ENCODE measurements at places on chromosomes 3 and 15.

GRCh38 chr3:74273091-74273490, 341.4 kb downstream of the CNTN3 start:
- peak; percentile 71 for DNase-seq

DNA sequence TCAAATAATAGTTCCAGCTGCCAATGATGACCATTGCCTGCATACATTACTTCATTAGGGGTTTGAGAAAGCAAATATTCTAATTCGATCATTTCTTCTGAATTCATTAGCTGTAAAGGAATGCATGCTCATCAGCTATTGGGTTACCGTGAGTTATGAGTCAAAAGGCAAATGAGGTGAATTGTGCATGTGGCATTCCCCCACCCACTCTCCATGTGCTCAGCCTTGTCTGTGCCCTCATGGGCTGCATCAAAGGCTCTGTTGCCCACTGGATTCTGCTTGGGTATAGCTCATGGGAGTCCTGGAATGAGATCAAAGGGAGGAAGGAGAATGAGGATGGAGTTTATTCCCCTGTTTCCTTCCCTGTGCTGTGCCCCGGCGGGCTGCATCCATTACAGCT, 99.3 kb upstream of the CHRNA7 start:
- DNase-seq, result no peak

- DNase-seq, result no peak
Observed at GRCh38 chr3:187296058-187296457, 4.5 kb upstream of the MASP1 start.

- no peak for DNase-seq
Observed at GRCh38 chr15:42165106-42165505, 8.7 kb upstream of the PLA2G4F start.

DNA sequence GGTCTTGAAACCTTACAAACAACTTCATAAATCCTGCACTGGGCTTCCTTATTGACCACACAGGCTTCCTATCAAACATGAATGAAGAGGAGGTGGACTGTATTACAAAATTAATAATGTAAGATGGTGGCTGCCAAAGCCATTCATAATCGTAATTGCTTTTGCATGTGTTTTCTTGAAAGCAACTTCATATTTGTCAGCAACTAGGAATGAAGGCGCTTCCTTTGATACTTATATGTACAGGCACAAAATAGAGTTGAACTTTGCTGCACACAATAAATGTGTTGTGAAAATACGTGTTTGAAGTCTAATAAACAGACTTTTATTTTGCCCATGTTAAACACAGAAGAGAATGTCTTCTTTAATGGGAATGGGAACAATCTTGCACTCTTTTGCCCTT, 72.1 kb upstream of the OXTR start:
- no peak for DNase-seq

GRCh38 chr3:185759512-185759911, 65.3 kb downstream of the IGF2BP2 start:
- DNase-seq, result no peak

GRCh38 chr15:70050970-70051369, 46.7 kb downstream of the TLE3 start:
- DNase-seq, result no peak

- no peak for DNase-seq
Observed at GRCh38 chr3:137330246-137330645, 372.5 kb downstream of the IL20RB start.

- no peak for DNase-seq
Observed at GRCh38 chr15:59812250-59812870, 123.2 kb upstream of the BNIP2 start.

DNA sequence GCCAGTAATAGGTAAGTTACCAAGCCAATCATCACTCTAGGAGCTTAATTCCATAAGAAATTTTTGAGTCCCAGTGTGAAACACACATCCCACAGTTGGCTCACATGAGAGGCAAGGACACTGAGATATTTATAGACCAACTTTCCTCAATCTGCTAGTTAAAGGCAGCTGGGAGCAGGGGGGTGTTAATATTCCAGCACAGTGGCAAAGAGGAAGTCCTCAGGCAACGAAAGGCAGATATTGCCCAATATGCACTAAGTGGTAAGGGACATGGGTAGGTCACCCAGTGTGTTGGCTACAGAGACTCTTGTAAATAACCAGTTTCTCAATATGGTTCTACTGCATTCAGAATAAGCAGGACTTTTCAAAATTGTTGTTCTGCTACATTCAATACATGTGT, 61.0 kb downstream of the TOP2B start:
- no peak for DNase-seq

- DNase-seq, result no peak
Observed at GRCh38 chr15:74870436-74871215, 2.5 kb downstream of the SCAMP2 start.

DNA sequence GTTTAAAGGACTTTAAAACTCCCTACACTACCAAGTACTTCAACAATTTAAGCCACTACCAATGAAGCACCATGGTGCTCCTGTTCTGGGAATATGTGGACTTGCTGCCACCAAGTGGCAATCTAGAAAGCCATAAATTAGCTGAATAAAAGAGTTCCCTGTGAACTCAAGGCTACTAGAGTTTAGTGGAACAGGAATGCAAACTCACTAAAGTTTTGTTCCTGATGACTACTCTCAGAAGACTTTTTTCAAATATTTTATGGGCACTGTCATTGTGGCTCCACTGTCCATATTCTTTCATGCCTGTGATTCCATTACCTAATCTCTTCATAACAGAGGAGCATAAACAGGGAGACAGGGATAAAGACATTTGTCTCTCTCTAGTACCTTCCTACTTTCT, 63.9 kb downstream of the TMCC1 start:
- peak; percentile 71 for DNase-seq

GRCh38 chr3:152910966-152911365, 76.0 kb downstream of the P2RY1 start:
- DNase-seq, result no peak

GRCh38 chr15:100821327-100821726, 58.3 kb upstream of the ALDH1A3 start:
- no peak for DNase-seq

DNA sequence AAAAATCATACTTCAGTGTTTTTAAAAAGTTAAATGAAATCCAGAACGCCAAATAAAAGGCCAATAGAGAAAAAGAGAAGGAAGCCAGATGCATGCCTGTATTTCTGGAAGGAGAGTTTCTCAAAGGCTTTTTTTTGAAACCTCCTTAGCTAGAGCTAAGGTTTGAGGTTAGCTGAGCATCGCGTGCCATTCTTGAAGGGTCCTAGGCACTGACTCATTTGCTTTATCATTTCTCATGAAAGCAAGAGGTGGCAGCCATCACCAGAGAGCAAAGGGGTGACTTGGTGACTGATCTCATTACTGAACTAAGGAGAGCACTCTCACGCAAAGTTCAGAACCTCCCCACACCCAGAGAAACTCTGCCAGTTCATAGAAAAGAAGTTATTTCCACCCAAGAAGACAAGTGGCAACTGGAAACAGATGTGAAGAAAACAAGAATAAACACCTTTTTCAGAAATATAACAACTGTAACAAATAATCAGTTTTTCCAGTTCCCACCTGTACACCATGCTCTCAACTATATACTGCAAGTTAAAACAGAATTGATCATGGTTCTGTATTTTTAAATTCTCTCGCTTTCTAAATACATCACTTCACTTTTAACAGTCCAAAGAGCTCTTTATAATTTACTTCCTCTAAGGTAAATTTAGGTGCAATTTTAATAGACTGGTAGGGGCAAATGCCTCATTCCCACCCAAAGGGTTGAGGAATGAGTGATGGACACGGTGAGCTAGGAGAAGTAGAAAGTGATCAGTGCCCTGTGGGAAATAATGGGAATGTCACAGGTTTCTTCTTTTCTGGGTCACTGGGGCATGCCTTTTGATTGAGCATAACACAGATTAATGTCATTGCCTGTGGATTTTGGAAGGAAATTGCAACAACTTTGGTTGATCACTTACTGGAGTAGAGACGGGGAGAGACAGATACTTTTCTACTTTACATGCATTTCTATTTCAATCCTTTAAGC, 24.7 kb downstream of the GPR15 start:
- no peak for DNase-seq

- DNase-seq, result no peak
Observed at GRCh38 chr15:74778599-74778970, 3.3 kb upstream of the CSK start.

- DNase-seq, result no peak
Observed at GRCh38 chr3:20462226-20462625, 276.2 kb upstream of the SGO1 start.

- DNase-seq, result no peak
Observed at GRCh38 chr15:41979493-41980266, 7.3 kb upstream of the EHD4 start.
